Smooth muscle cell of the pulmonary artery (primary cell): ENCODE measurements at places on chromosomes 12 and 14. TPM values are rescaled to one million over a fixed set of nuclear protein-coding genes. Genes with fewer than 3 reads are reported as not detected.

Gene MMP17
- 2.6 and 7.8 TPM in 2 replicates for total RNA-seq

Gene HOXC12
- not detected in 2 replicates for total RNA-seq

Gene SYNJ2BP
- 20.6 and 29.1 TPM in 2 replicates for total RNA-seq

Gene TOMM20L
- not detected in 2 replicates for total RNA-seq

Gene SRP54
- 55.2 and 75.4 TPM in 2 replicates for total RNA-seq

Gene TM7SF3
- 135 and 143 TPM in 2 replicates for total RNA-seq

Gene SRGAP1
- total RNA-seq, result 17.6 and 18.4 TPM in 2 replicates

Gene PRMT5
- total RNA-seq, result 47.2 and 51.7 TPM in 2 replicates

Gene CD4
- 0.26 and 13.2 TPM in 2 replicates for total RNA-seq

Gene WSCD2
- not detected in 2 replicates for total RNA-seq

Gene SOX5
- total RNA-seq, result 3.0 and 6.6 TPM in 2 replicates

Gene CLEC4A
- 0.07 and 0.89 TPM in 2 replicates for total RNA-seq

Gene RACGAP1
- 14.5 and 28.6 TPM in 2 replicates for total RNA-seq

Gene OAS2
- total RNA-seq, result 2.5 and 4.2 TPM in 2 replicates

Gene EIF5
- total RNA-seq, result 134 and 227 TPM in 2 replicates

Gene RHOJ
- total RNA-seq, result 5.0 and 11.6 TPM in 2 replicates

Gene EFS
- 4.7 and 15.0 TPM in 2 replicates for total RNA-seq

Gene KIF26A
- total RNA-seq, result under 0.01 and 0.03 TPM in 2 replicates

Gene HPD
- 0.46 and 1.4 TPM in 2 replicates for total RNA-seq

Gene SPATA7
- total RNA-seq, result 13.6 and 14.3 TPM in 2 replicates

Gene GALNT16
- 1.7 and 4.9 TPM in 2 replicates for total RNA-seq

Gene RTL1
- not detected in 2 replicates for total RNA-seq

Gene RGS6
- not detected in 2 replicates for total RNA-seq

Gene DTD2
- total RNA-seq, result 31.7 and 35.3 TPM in 2 replicates

Gene RNFT2
- total RNA-seq, result 6.1 and 6.6 TPM in 2 replicates

Gene TAS2R50
- total RNA-seq, result 2.9 and 6.5 TPM in 2 replicates
